Activated T-cell treated with anti-CD3 and anti-CD28 coated beads, Interleukin-2, amount 50 U/mL, for 48 hours (primary cell): ENCODE measurements at places on chromosomes 5 and 9.

GRCh38 chr5:122149321-122150090 is 20.2 kb downstream of the ZNF474 start:
- no peak for DNase-seq

DNA sequence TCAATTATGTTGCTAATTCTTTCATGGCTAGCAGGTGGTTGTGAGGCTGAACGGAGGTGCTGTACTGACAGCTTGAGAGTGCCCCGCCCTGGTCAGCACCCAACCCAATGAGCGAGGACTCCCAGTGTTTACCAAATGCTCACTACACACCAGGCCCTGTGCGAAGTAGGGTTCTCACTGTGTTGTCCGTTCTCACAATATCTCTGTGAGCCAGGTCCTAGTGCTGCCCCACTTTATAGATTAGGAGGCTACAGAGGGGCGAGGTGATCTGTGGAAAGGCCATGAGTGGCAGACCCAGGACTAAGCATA is 28.2 kb downstream of the COL15A1 start:
- DNase-seq, result no peak

DNA sequence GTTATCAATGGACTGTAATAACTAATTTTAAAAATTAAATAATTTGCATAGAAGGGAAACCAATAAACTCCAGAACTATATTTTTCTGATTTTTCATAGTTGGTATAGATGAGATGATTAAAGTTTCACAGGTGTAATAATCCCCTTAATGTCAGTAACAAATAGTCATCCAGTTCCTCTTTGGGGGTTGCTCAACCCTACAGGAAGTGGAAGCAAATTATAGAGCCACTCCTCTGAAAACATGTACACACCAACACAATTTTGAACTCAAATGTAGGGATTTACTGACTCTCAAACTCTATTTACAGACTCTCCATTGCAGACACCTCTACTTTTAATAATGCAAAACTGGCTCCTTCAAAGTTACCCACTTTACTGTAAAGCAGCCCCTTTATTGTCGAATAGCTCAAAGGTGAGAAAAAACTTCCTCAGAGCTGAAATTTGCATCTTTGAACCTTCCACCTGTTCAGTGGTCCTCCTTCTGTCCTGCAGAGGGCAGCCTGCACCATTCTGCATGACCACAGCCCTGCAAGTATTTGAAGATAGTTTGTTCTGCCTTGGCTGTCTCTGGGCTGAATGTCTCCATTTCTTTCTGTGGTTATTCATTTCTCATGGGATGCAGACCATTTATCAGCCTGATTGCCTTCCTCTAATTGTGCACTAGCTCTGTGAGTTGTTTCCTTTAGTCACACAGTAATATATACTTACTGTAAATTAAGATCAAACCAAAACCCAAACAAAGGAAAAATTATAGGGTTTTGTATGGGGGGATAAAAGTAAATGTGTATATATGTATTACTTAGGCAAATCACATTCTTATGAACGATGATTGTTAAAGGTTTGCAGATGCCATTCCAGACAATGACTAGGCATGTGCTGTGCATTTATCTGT is 383.2 kb upstream of the SGCD start:
- DNase-seq, result peak; percentile 20

DNA sequence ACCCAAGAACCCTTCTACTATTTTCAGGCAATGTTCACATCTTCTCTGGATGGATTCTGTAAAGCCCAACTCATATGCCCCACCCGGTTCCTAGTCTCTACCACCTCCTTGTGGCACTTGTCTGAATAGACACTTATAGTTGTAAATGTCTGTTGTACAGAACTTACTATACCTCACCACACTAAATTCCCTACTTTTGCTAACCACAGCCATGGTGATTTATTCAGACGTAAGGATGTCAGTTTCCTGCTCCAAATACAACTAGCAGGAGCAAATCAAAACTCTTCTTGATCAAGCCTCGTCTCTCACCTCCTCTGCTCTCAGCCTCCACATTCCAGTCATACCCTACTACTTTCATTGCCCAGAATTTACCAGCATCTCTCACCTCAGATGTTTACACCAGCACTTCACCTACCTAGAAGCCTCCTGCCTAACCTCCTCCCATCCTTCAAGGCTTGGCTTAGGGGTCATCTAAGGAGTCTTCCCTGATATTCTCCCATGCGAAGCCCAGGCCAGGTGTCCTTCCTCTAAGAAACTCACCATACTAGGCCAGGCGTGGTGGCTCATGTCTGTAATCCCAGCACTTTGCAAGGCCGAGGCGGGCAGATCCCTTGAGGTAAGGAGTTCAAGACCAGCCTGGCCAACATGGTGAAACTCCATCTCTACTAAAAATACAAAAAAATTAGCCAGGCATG is 75.5 kb downstream of the MAPKAP1 start:
- peak; percentile 53 for DNase-seq

GRCh38 chr5:78899922-78900362 is 85.2 kb downstream of the ARSB start:
- DNase-seq, result no peak

- DNase-seq, result no peak
These were observed 575.2 kb downstream of the ISL1 start for GRCh38 chr5:51958473-51958872.

GRCh38 chr9:121674017-121674416 is 22.6 kb downstream of the DAB2IP start:
- DNase-seq, result no peak

GRCh38 chr5:111511174-111511830 is 1.0 kb downstream of the STARD4 start:
- no peak for DNase-seq

- DNase-seq, result no peak
These were observed 38.8 kb downstream of the MRPL36 start for GRCh38 chr5:1760656-1761452.

DNA sequence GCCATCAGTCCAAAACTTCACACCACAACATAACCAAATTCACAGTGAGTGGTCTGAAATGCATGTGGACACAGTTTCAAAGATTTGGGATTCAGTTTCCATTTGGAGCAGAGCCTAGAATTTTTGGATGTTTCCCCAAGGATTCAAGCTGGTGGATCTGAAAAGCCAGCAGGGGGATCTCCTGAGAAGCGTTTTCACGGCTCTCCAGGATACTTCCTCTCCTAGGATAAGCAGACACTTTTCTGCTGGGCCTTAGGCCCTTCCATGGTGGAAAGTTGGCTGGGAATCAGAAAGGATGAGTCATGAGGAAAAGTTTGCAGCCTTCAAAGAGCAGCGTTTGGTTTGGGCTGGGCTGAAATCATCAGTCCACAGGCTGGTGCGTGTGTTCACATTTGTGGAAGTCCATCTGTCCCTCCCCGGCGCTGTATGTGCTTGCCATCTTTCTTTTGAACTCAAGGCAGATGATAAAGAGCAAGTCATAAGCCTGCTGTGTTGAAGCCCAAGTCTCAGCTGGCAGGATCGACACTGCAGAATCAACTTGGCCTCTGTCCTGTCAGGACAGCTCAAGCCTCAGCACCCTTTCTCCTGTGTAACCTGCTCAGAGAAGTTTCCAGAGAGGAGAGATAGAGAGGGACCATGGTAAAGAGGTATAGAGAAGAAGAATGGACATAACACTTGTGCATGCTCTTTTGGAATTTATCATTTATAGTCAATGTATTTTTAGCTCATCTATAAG is 152.6 kb upstream of the MSX2 start:
- no peak for DNase-seq

GRCh38 chr9:125538092-125538473 is 168.9 kb downstream of the MAPKAP1 start:
- no peak for DNase-seq

- no peak for DNase-seq
These were observed 260.9 kb upstream of the TUT7 start for GRCh38 chr9:86614871-86615849.

DNA sequence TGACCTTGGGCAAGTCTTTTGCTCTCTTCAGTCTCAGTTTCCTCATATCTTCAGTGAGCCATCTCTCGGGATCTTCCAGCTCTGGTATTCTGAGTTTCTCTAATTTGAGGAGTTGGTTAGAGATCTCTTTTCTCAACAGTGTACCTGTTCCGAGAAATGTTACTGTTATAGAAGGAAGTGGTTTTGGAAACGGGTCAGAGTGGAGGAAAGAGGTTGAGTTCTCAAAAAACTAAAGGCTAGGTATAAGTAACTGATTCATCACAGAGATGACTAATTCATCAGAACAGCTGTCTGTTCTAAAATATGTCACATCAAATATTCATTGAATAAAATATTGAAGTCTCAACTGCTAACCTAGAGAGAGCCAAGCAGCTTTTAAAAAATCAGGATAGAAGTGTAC is 106.6 kb downstream of the PALM2AKAP2 start:
- DNase-seq, result no peak

DNA sequence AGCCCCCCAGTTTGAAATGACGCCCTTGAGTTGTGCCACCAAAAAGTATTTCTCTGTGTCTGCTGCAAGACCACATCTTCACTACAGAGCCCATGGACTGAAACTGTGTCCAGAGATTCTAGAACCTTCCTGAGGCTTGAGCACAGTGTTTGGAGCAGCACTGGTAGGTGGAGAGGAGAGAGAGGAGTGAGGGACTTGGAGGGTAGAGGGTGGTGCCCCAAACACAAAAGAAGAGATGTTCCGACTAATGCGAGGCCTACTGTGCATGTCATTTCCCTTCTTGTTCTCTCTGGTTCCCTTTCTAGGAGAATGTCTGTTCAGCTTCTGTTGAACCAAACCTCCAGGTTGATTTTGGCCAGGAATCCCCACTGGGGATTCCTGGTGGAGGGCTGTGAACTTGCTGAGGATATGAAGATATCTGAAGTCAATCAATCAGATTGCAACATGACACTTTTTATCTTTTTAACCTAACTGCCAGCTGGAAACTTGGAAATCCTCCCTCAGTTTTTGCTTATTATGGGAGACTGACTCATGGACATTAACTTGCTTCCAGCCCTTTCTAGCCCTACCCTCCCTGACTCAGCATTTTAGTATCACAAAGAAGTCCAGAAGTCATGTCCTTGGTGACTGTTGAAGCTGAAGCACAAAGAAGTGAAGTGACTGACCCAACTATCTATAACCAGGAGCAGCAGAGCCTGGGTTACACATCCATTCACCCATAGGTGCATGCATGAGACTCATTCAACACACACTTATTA is 154.5 kb downstream of the NR3C1 start:
- DNase-seq, result no peak

- DNase-seq, result no peak
These were observed 118.1 kb downstream of the SLIT3 start for GRCh38 chr5:169182797-169183196.

DNA sequence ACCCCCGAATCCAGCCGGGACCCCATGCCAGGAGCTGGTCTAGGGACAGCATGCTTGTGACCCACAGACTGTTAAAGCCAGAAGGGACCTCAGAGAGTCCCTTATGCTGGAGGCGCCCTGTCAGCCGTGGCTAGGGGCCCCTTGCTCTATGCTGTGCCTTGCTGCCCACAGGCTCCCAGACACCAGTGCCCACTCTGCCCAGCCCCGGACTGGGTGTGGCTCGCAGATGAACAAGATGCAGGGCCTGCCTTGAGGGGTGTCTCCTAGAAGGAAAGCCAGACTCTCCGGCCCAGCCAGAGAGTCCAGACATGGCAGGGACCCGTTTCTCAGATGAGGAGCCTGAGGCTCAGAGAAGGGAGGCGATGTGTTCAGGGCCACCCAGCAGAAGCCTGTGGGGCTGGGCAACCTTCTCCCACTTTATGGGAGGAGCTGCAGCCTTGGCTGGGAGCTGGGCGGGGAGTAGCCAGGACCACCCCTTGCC is 85.7 kb downstream of the LMX1B start:
- DNase-seq, result no peak

DNA sequence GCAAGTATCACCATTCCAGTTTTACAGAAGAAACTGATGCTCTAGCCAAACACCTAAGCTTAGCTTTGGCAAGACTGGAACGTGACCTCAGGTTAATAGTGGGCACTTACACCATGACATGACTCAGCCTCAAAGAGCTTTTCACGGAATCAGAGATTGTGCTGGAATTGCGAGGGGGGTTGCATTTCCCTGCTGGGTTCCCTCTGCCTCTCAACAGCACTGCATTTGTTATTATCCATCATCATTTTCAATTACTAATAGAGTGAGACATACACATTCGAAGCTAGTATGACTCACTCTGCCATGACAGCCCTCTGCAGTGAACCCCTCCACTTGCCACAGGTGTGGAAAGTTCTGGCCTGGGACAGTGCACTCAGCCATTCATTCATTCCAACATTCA is 8.0 kb downstream of the SPOCK1 start:
- no peak for DNase-seq

- no peak for DNase-seq
These were observed 248.8 kb downstream of the MCTP1 start for GRCh38 chr5:95035891-95036685.

- DNase-seq, result no peak
These were observed 60.1 kb upstream of the CACNA1B start for GRCh38 chr9:137817236-137818200.

DNA sequence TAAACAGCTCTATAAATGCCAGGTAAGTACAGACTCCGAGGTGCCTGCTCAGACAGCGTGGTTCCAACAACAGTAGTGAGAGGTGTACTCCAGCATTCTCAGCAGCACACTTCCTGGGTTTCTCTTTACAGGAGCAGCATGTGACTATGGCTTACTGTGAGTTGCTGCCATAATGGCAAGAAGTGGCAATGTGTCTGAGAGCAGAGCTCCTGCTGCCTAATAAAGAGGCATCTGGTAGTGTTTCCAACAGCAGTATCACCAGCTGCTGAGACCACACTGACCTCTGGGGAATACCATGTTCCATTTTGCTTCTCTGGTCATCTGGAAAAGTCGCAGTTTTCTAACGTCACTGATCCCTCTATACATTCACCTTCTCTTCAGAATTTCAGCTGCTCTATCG is 398.2 kb downstream of the SLCO4C1 start:
- DNase-seq, result no peak

DNA sequence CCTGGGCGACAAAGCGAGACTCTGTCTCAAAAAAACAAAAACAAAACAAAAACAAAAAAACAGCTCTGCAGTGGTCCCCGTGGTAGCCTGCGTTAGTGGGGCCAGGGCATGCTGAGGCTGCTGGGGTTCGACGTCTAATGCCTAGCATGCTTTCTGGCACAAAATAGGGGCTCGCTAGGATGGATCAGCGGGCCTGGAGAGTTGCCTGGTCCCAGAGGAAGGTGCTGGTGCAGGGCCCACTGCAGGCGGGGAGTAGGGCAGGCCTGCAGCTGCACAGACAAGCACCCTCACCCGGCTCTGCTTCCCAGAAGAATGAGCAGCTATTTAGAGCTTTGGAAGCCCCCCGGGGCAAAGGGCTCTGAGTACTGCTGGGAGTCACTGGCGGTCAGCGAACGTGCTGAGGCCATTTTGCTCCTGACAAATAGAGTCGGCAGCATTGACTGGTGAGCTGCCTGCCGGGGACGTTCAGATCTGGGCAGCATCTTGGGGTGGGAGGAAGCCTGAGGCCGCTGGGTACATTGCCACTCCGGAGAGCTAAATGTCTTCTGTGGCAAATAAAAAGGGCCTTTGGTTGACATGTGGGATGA is 126.7 kb downstream of the OLFM1 start:
- DNase-seq, result no peak

DNA sequence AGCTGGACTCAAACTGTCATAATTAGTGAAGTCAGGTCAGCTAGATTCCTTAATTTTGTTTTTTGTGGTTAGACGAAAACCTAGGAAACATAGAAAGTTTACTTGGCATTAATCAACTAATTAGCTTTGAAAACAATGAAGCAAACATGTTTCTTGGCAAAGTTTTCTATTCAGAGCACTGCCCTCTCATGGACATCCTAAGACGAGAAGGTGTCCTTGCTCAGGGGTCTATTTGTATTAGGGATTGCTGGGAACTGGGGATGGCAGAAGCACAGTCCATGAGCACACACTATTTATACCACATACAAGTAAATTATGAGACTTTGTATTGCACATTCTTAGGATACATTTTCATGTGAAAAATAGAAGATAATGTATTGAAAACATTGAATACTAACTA is 49.7 kb downstream of the POC5 start:
- DNase-seq, result no peak

GRCh38 chr5:61245936-61246335 is 83.7 kb upstream of the SMIM15 start:
- no peak for DNase-seq
